ENCODE measurements at places on chromosomes 12 and 14. TPM values are rescaled to one million over a fixed set of nuclear protein-coding genes. Genes with fewer than 3 reads are reported as not detected.

EFS gene
- 76.8 TPM for total RNA-seq

GRCh38 chr14:54481695-54482094 is 7.1 kb downstream of the GMFB start:
- peaks cover 31% of the 10 kb centered on the region for H3K36me3 ChIP-seq
- peaks cover 26% of the 10 kb centered on the region for H3K4me1 ChIP-seq
- H3K4me3 ChIP-seq: no peak overlapping the region
- H3K27me3 ChIP-seq: no peaks in the 10 kb centered on the region

DNA sequence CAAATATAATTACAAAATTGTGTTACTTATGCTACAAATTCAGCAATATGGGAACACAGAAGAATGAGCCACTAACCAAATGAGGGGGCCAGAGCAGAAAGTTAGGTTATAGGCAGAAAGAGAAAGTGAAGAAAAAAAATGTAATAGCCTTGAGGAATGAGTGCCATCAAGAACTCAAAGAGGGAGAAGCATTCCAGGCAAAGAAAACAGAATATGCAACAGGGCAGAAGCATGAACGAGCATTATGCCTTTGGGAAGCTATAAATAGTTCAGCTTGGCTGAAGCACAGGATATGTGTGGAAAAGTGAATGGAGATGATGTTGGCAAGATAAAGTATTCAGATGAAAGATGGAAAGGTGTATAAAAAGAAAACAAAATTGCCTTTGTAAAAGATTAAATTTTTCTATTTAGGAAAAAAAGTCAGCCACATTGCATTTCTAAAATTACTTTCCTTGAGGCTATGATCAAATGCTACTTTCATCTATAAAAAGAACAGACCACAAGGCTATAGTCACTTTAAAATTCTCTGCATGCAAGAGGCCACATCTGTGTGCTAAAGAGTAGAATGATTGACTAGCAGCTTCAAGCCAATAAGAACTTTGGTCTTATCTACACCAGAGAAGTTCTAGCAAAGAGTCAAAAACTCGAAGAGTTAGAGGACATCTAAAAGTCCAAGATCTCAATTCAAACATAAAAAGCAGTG is 193.6 kb upstream of the GARIN6 start:
- no peaks in the 10 kb centered on the region for H3K36me3 ChIP-seq
- peaks cover 4% of the 10 kb centered on the region for H3K4me1 ChIP-seq
- no peaks in the 10 kb centered on the region for H3K27me3 ChIP-seq
- H3K4me3 ChIP-seq: no peak overlapping the region

MANSC4 gene
- total RNA-seq: 0.29 TPM

DNA sequence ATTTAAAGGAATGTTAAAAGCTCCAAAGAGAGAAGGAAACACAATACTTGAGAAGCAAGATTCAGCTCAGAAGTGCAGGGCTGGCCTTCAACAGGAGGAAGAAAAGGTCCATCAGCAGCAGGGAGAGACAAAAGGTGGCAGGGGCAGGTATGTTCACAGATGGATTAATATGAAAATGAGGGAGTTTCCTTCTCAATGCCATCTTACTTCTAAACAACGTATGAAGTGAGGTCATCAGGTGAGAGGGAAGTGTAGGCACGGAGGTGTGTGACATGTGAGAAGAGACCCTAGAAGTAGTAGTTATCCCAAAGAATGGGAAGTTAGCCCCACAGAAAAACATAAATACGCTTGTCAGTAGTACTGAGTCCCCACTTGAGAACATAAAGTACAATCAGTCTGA is 122.5 kb downstream of the CCER1 start:
- no peak overlapping the region for H3K4me3 ChIP-seq
- no peaks in the 10 kb centered on the region for H3K36me3 ChIP-seq
- no peak overlapping the region for H3K27ac ChIP-seq
- no peak for DNase-seq

DNA sequence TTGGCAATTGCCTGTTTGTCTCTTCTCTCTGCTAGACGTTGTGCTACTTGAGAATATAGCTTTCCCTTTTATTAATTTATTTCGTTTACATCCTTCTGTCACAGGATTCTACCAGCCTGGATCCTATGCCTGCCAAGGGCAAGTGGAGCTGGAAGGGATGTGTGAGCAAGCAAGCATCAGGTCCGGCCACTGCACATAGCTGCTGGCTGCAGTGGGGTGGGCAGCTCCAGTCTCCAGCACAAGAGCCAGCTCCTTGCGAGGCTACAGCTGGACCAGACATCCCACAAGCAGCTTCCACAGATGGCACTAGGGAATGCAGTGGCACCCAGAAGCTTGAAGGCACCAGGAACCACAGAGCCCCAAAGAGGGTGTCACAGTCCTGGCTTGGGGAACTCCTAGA is 225.0 kb downstream of the KCNC2 start:
- no peak for DNase-seq
- no peak overlapping the region for H3K4me3 ChIP-seq
- peaks cover 46% of the 10 kb centered on the region for H3K4me1 ChIP-seq
- no peaks in the 10 kb centered on the region for H3K36me3 ChIP-seq
- H3K27me3 ChIP-seq: no peaks in the 10 kb centered on the region
- H3K27ac ChIP-seq: no peak overlapping the region

SLC5A8 gene
- total RNA-seq: not detected

GRCh38 chr14:42855085-42855484 is 1248.4 kb downstream of the LRFN5 start:
- H3K27ac ChIP-seq: peak overlapping the region; percentile 75
- H3K27me3 ChIP-seq: no peaks in the 10 kb centered on the region
- no peak for DNase-seq
- peaks cover 9% of the 10 kb centered on the region for H3K4me1 ChIP-seq

GRCh38 chr12:10027721-10028120 is 2.8 kb upstream of the CLEC9A start:
- H3K27ac ChIP-seq: no peak overlapping the region
- no peaks in the 10 kb centered on the region for H3K36me3 ChIP-seq
- no peaks in the 10 kb centered on the region for H3K27me3 ChIP-seq
- DNase-seq: no peak

- H3K4me3 ChIP-seq: no peak overlapping the region
- H3K4me1 ChIP-seq: no peaks in the 10 kb centered on the region
- no peaks in the 10 kb centered on the region for H3K36me3 ChIP-seq
- no peak for DNase-seq
- no peaks in the 10 kb centered on the region for H3K27me3 ChIP-seq
Measured at GRCh38 chr14:90345239-90345557, 13.5 kb upstream of the NRDE2 start.

- no peaks in the 10 kb centered on the region for H3K36me3 ChIP-seq
- DNase-seq: no peak
- peaks cover 8% of the 10 kb centered on the region for H3K4me1 ChIP-seq
- H3K4me3 ChIP-seq: no peak overlapping the region
- H3K27me3 ChIP-seq: no peaks in the 10 kb centered on the region
- H3K27ac ChIP-seq: no peak overlapping the region
Measured at GRCh38 chr12:28799348-28799747, 349.7 kb upstream of the FAR2 start.

Data from mesothelial cell of epicardium (in vitro differentiated cells).